ENCODE measurements at places on chromosomes 5 and 9.

- DNase-seq: no peak
Observed at GRCh38 chr5:111124793-111125192, 32.6 kb downstream of the WDR36 start.

- DNase-seq: no peak
Observed at GRCh38 chr5:406041-406440, 36.9 kb upstream of the EXOC3 start.

GRCh38 chr5:35010676-35011075 lies 37.1 kb downstream of the AGXT2 start:
- no peak for DNase-seq

DNA sequence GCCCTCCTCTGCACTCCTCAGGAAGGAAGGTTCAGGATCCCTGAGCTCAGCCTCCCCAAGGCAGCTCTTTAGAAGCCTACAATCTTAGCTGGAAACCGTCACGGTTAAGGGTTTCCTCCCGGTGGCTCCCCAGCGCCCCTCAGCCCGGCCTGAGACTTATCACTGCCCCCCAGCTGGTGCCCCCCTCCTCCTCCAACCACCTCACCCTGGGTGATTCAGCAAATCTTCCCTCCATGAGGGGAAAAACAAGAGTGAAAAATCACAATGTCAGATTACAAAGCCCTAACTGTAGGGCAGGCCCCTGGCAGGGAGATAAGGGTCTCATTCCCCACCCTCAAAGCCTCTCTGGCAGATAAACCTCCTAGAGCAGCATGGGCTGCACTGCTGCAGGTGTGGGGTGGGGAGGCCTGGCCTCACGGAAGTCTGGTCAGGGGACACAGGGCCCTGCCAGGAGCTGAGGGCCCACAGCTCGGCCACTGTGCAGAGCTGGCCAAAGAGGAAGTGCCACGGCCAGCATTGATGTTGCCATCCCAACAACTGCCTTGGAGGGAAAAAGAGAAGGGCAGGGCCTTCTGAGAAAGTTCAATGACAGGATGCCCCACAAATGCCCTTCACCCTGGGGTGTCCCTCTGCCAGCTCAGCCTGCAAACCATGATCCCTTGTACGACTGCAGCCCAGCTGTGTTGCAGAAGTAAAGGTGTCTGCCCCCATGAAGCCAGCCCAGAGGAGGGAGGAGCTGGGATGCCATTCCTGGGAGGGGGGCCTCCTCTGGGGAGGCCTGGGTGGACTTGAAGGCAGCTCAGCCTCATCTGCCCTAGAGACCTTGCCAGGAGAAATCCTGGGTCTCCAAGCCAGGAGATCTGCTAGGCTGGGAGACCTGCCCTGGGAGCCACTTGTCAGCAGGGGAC lies 25.9 kb downstream of the GFI1B start:
- DNase-seq: no peak

DNA sequence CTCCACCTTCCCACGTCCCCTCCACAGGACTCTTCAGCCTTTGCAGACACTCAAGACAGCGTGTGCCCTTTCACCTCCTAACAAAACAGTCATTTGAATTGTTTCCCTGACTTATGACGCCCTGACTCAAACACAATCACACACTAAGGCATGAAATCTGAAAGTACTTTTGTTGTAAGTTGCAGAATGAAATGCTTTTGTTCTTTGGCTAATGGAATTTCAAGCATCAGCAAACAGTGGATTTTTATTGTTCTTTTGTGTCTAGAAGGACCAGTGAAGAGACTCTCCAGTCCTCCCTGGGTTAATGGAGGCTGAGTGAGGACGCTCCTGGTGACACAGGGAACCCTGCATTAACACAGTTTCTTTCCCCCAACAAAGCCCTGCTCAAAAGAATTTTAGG lies 380.1 kb downstream of the CTNND2 start:
- DNase-seq: no peak
